Vagina (tissue), 2 donors: ENCODE measurements at places on chromosomes 3 and 15. TPM values are rescaled to one million over a fixed set of nuclear protein-coding genes. Genes with fewer than 3 reads are reported as not detected.

DNASE1L3 gene
- total RNA-seq = 13.3 TPM

DNA sequence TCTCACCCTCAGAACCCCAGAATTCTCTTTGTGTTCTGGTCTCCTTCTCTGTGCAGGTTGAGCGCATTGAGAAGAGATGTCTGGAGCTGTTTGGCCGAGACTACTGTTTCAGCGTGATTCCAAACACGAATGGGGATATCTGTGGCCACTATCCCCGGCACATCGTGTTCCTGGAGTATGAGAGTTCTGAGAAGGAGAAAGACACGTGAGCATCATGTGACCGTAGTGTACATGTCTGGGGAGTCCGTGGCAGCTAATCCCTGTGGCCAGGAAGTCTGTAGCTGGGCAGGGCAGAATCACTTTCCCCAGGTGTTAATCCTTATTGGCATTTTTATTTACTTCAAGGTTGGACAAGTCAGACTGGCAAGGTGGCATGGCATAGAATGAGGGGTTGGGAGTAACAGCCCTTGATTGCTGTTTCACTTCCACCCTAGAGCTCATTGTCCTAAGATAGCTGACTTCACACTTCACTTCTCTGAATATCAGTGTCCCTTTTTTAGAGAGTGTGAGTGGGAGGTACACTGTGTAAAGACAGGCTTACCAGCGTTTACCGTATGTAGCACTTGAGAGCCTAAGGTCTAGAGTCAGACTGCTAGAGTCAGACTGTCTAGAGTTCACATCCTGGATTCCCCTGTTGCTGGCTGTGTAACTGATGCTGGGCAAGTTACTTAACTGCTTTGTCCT, 4.4 kb downstream of the MTMR14 start:
- DNase-seq = no peak

DNA sequence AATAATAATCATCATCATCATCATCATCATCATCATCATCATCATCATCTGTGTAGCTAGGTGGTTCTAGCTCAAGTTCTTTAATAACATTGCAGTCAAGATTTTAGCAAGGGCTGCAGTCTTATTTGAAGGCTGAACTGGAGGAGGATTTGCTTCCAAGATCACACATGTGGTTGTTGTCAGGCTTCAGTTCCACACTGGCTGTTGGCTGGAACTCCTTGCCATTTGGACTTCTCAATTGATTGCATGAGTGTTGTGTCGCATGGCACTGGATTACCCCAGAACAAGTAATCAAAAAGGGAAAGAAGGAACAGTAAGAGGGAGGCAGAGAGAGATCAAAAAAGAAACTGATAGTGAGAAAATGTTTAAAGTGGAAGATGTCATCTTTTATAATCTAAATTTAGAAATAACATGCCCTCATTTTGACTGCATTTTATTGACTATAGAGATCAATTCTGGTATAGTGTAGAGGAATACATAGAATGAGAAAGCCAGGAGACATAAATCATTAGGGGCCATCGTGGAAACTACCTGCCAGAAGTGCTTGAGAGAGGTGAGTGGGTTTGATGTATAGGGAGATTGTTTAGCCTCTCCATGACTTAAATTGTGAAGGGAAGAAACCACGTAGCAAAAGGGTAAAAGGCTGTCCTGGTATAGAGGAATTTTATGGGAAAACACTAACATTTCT, 346.6 kb upstream of the RBMS3 start:
- DNase-seq = no peak

DNA sequence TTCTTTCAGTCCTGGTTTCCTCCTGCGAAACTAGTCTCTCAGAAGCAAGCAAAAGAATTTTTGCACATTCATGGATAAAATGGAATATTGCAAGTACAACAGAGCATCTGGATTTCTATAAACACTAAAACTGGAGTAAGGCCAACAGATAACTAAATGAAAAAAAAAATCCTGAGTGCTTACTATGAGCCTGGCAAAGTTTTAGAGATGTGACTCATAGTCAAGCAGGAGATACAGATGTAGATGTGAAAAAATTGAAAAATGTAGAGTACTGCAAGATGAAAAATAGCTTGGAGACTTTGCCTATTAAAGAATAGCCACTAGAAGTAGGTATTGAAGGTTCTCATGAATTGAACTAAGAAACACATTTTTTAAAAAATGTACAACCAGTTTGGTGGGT, 397.4 kb downstream of the OTOL1 start:
- no peak for DNase-seq

DNA sequence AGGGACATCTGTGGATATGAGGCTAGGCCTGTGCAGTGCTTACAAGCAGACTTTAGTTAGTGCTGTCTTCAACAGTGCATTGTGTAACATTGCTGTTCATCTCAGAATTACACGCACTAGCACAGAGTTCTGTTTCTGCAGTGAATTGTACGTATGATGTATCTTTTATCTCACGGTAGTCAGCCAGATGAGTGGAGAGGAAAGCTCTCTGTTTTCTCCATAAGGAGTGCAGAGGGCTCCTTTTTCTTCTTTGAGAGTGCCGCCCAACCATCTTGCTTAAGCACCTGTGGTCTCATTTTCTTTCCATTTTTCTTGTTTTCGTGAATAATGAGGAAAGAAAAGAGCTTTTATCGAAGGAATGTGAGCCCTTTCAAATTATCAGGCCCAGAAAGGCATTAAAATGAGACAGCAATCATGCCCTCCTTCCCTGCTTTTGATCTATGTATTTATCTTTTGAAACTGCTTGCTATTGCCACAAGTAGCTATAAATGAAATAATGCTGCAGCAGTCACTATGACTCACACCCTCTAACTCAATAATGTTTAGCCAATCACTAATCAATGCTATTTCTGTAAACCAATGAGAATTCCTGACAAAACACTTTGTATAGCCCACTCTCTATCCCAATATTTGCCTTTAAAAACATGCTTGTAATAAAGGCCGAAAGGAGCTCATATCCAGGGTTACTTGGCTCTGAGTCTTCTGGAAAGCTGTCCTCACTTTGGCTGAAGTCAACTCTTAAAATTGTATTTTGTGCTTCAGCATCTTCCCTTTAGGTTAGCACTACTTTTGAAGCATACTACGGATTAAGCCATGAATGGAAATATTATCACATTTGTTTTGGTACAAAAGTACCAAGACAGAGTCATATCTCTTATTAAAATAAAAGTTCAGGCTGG, 226.0 kb upstream of the P2RY1 start:
- no peak for DNase-seq

DNA sequence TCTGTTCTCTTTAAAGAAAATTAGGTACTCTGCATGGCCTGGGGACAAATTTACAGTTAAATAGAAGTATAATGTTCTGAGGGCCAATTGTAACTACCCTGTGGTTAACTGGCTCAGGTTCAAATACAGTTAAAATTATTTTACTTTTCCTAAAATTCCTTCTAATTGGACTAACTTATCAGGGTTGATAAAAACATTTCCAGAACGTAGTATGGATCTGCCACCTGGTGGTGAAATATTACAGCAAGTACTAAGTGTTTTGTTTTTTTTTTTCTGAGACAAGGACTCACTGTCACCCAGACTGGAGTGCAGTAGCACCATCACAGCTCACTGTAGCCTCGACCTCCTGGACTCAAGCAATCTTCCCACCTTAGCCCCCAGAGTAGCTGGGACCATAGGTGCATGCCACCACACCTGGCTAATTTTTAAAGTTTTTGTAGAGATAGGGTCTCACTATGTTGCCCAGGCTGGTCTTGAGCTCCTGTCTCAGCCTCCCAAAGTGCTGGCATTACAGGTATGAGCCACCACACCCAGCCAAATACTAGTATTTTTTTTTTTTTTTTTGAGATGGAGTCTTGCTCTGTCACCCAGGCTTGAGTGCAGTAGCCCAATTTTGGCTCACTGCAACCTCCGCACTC, 29.2 kb downstream of the NEO1 start:
- DNase-seq = no peak

GRCh38 chr15:95401587-95401986, 928.9 kb upstream of the NR2F2 start:
- no peak for DNase-seq

SQOR gene
- 52.8 TPM for total RNA-seq
